ENCODE measurements at places on chromosomes 12 and 14.

DNA sequence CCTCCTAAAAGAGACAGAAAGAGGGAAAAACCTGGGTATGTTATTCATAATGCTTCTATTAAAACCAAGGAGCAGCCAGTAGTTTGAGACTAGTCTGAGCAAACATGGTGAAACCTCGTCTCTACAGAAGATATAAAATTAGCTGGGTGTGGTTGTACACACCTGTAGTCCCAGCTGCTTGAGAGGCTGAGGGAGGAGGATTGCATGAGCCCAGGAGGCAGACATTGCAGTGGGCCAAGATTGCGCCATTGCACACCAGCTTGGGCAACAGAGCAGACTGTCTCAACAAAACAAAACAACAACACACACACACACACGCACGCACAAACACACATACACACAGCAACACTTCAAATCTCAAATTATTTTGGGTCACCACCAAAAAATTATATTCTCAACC is 27.8 kb downstream of the HECTD4 start:
- no peak for DNase-seq

- no peak for DNase-seq
Measured at GRCh38 chr12:64688219-64688618, 71.0 kb downstream of the GNS start.

GRCh38 chr14:30914812-30915211 is 40.5 kb downstream of the COCH start:
- DNase-seq: no peak

GRCh38 chr12:69534389-69534822 is 50.9 kb upstream of the CCT2 start:
- DNase-seq: peak; percentile 100

- no peak for DNase-seq
Measured at GRCh38 chr14:105117257-105117646, 51.3 kb downstream of the JAG2 start.

- no peak for DNase-seq
Measured at GRCh38 chr14:101232340-101233020, 328.8 kb upstream of the DIO3 start.

- DNase-seq: peak; percentile 81
Measured at GRCh38 chr12:47686645-47687240, 19.1 kb downstream of the RPAP3 start.

GRCh38 chr12:21676776-21677175 is 19.1 kb upstream of the LDHB start:
- no peak for DNase-seq

GRCh38 chr12:11773889-11774677 is 124.6 kb downstream of the ETV6 start:
- no peak for DNase-seq

DNA sequence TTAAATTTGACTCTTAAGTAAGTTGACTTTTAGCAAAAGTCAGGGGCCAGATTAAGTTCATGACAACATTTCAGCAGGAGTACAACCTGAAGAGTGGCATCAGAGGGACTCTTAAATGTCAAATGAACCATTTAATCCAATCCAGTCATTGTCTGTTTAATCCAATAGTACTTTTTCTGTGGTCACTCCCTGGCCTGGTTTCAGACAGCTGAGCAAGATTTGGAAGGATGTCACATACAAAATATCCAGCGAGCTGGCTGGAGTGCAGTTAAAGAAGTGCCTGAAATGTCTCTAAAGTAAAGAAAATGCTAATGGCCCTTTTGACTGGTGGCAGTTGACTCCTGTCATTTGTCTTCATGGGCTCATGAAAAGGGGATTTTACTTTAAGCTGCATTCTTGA is 1082.1 kb downstream of the AACS start:
- no peak for DNase-seq

GRCh38 chr14:61488417-61489401 is 167.3 kb downstream of the PRKCH start:
- DNase-seq: no peak

- no peak for DNase-seq
Measured at GRCh38 chr12:122593910-122594309, 66.9 kb downstream of the KNTC1 start.

- no peak for DNase-seq
Measured at GRCh38 chr12:92289629-92290349, 144.1 kb upstream of the BTG1 start.

- DNase-seq: peak; percentile 57
Measured at GRCh38 chr12:50251619-50252252, 31.6 kb downstream of the LIMA1 start.

GRCh38 chr14:75404847-75405246 is 23.0 kb upstream of the JDP2 start:
- DNase-seq: no peak

DNA sequence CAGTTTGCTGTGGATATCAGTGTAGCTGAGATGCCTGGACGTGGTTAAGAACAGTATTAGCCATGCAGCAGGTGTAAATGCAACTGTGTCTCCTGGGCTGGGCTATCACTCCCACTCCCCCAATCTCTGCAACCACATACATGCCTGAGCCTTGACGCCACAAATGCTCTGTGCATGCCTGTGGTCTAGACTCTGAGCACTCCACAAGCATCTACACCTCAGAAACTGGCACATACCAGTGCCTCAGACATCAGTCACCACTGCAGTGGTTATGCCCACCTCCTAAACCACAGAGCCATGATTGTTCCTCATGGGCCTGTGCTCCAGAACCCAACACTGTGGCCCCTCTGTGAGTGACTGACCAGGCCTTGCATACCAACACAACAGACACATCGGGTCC is 226.8 kb upstream of the ALG10 start:
- DNase-seq: no peak

GRCh38 chr12:27527512-27527911 is 3.5 kb downstream of the PPFIBP1 start:
- no peak for DNase-seq

- DNase-seq: no peak
Measured at GRCh38 chr12:122006186-122006926, 15.3 kb upstream of the BCL7A start.

- peak; percentile 73 for DNase-seq
Measured at GRCh38 chr12:76713130-76713529, 50.8 kb upstream of the ZDHHC17 start.

DNA sequence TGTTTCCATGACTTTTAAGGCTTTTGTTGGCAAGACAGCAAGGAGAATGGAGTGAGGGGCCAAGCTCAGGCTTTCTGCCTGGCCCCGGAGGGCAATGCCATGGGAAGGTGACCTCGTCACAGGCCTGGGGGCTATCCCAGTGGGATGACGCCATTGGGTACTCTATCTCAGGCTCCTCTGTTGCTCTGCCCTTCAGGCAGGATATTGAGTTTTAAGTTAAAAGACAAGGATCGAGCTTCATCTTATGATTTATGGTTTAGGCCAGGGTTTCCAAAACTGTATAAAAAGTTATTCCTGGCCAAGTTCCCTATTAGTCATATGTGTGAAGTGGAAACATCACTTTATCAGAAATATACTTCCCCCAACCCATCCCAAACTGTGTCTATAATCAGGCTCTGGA is 127.7 kb downstream of the ZFP36L1 start:
- DNase-seq: no peak

GRCh38 chr14:82122655-82123054 is 589.0 kb upstream of the SEL1L start:
- no peak for DNase-seq

DNA sequence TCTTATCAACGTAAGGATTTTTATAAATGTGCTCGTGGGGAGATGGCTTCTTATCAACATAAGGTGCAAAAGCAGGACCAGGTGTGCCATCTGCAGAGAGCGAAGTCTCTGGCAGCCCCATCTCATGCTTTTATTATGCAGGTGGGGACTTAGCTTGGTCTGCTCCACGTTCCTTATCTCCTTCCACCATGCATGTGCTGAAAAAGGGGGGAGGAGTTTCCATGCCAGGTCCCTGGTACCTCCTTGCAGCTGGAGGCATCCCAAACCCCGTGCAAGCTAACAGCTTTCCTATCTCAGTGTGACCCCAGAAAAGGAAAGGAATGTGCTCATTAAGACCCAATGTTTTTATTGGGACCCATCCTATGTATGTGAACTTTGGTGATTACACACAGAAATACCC is 608.5 kb downstream of the TMEM121 start:
- DNase-seq: no peak

Measured in choroid plexus epithelial cell (primary cell).